ENCODE measurements at places on chromosomes 11 and 22.

- no peak for DNase-seq
These were observed 28.3 kb upstream of the UPB1 start for GRCh38 chr22:24466716-24467328.

DNA sequence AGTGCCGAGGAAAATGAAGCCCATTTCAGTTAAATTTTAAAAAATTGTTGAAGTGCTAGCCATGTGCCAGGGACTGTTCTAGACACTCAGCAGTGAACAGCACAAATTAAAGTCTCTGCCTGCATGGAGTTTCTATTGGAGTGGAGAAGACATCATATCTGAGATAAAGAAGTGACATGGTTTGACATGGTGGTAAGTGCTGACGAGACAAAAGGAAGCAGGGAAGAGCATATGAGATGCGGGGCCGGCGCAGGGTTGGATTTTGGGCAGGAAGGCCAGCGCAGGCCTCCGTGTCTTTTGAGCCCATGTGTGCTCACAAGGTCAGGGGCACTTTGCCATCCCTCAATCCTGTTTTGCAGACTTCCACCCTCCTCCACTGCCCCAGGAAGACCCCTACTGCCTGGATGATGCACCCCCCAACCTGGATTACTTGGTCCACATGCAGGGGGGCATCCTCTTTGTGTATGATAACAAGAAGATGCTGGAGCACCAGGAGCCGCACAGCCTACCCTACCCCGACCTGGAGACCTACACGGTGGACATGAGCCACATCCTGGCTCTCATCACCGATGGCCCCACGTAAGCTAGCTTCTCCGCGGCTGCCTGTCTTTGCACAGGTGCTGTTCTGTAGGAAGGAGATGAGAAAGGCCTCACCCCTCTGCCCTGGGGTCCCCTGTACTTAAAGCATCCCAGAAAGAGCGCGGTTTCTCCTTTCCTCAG is 29.6 kb downstream of the AMPD3 start:
- DNase-seq, result no peak

- no peak for DNase-seq
These were observed 19.3 kb upstream of the SHISAL1 start for GRCh38 chr22:44331881-44332714.

DNA sequence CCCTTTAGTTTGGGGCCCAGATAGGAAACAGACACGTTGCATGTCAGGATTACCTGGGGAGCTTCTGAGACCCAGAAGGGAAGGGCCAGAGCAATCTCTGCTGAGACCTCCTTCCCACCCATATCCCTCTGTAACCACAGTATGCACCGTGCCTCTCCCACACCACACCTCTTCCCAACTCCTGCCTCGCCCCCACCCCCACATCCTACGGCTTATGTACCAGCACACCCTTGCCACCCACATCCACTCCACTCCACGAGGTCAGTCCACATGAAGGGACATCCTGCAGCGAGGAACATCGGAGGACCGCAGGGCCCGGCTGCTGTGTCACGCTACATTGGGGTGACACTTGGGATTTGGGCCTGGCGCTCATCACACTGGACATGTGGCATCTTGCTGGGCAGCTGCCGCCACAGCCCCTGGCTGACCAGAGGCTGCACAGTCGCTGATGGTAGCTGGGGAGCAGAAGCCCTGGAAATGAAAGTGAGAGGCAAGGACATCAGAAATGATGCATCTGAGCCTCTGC is 118.3 kb upstream of the LMO1 start:
- DNase-seq, result no peak

GRCh38 chr11:35163702-35164496 is 24.9 kb downstream of the CD44 start:
- DNase-seq, result no peak

GRCh38 chr11:100208207-100208606 is 478.9 kb upstream of the ARHGAP42 start:
- no peak for DNase-seq

- DNase-seq, result no peak
These were observed 33.8 kb downstream of the TXN2 start for GRCh38 chr22:36447632-36448031.

GRCh38 chr22:19756288-19757128 is 4.1 kb upstream of the TBX1 start:
- peak; percentile 42 for DNase-seq

- no peak for DNase-seq
These were observed 5.4 kb upstream of the HDHD5 start for GRCh38 chr22:17164392-17165024.

DNA sequence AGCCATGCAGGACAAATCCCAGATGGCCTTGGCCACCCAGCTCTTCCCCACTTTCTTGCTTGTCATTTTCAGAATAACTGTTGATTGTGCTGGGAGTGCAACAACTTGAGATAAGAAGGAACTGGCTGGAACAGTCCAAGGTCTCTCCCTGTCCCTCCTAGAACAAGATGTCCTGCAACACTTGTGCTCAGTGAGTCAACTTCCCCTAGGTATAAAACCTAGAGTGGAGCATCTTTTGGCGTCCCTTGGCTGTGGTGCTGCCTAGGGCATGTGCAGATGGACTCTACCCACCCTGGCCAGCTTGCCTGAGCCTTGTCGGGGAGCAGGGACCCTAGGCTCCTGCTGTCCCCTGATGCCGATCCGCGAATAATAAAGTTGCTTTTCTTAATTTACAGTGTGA is 86.0 kb upstream of the SLC22A12 start:
- no peak for DNase-seq

DNA sequence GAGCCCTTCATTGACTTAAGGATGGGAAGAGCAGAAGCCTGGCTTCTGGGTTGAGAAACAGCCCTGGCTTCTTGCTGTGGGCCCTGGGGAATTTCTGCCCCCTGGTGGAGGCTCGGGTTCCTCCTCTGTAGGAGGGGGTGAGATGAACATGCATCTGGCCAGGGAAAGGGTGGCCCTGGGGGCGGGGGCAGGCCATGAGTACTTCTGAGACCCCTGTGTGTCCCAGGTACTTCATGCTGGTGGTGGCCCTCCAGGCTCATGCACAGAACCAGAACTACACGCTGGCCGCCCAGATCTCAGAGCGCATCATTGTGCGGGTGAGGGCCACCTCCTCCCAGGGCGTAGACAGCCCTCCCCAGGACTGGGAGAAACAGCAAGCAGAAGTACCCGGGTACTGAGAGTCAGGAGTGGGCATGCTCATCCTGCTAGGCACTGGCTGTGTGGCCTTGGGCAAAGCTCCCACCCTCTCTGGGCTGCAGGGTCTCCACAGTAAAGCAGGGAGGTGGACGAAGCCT is 15.8 kb downstream of the TMEM258 start:
- DNase-seq, result peak; percentile 21

GRCh38 chr22:49295465-49295743 is 532.3 kb downstream of the BRD1 start:
- DNase-seq, result no peak

GRCh38 chr11:111157571-111157970 is 88.0 kb upstream of the POU2AF2 start:
- DNase-seq, result no peak

DNA sequence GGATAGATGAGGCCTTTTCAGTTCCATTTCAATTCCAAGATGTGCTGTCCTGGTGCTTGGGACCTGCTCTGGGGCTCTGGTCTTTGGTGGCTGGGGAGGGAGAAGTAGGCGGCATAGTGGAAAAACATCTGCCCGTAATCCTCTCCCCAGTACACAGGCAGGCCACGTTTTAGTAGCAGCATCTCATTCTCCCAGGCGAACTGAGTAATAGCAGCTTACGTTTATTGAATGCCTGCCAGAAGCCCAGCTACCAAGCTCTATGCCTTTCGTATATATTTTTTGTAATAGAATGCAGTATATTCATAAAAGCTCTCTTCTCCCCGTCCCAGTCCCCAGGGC is 11.4 kb downstream of the ACO2 start:
- DNase-seq, result no peak

GRCh38 chr11:12973528-12974181 is 35.5 kb upstream of the RASSF10 start:
- no peak for DNase-seq

- no peak for DNase-seq
These were observed 105.0 kb downstream of the DBX1 start for GRCh38 chr11:20055312-20055711.

DNA sequence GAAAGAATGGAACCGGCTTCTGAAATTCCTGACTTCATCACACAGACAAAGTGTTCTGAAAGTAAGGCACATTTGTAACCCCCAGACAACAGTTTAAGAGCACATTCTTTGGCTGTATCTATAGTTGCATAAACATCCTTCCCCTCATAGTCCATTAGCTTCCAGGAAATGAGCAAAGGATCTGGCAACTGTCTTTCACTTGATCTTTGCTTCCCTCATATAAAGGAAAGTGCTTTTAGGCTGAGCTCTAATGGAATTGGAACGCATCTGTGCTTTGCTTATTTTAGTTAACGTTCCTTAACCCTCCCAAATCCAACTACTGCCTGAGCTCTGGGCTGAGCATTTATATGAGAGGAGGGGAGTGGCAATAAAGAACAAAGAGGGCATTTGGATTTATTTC is 76.9 kb upstream of the API5 start:
- DNase-seq, result no peak

- DNase-seq, result no peak
These were observed 326.7 kb upstream of the NCAM1 start for GRCh38 chr11:112634551-112634950.

GRCh38 chr11:67273260-67273990 is 7.2 kb downstream of the GRK2 start:
- no peak for DNase-seq

DNA sequence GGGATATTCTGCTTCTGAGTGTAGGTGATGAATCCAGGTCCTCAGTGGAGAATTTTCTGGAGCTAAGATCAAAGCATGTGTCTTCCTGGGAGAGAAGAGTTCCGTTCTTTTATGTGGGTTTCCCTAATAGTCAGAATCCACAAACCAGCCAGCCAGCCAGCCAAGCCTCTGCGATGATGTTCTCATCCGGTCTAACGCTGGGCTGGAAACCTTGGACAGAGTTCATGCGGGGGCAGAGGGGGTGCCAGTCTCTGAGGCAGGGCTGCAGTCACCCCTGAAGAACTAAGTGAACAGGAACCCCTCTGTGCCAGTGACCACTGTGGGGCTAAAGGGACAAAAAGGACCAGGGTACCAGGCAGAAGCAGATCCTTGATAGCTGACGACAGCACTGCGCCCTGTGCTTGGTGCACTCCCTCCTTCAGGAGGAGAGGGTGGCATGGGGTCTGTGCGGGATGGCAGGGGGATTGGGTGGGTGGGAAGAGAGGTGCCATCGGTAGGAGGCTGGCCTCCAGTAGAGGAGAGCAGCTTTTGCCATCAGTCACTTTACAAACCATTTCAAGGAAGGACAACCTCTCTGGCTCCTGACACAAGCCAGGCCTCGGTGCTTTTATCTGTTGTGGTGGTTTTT is 27.1 kb downstream of the ADAMTS15 start:
- DNase-seq, result no peak

GRCh38 chr11:119580081-119580480 is 148.9 kb downstream of the NECTIN1 start:
- DNase-seq, result no peak

DNA sequence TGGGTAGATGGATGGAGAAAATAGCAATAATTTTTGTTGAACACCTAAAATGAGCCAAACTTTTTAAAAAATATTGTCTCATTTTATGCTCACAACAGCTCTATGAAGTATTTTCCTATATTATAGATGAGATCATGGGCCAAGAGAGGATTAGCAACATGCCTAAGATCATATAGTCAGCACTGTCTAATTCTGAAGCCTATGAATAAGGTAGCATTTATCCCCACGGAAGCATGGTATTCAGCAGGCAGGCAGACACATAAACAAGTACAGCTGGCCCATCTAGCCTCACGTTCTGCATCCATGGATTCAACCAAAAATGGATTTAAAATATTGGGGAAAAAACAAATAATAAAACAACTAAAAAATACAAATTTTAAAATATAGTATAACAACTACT is 21.9 kb upstream of the RAB30 start:
- no peak for DNase-seq

DNA sequence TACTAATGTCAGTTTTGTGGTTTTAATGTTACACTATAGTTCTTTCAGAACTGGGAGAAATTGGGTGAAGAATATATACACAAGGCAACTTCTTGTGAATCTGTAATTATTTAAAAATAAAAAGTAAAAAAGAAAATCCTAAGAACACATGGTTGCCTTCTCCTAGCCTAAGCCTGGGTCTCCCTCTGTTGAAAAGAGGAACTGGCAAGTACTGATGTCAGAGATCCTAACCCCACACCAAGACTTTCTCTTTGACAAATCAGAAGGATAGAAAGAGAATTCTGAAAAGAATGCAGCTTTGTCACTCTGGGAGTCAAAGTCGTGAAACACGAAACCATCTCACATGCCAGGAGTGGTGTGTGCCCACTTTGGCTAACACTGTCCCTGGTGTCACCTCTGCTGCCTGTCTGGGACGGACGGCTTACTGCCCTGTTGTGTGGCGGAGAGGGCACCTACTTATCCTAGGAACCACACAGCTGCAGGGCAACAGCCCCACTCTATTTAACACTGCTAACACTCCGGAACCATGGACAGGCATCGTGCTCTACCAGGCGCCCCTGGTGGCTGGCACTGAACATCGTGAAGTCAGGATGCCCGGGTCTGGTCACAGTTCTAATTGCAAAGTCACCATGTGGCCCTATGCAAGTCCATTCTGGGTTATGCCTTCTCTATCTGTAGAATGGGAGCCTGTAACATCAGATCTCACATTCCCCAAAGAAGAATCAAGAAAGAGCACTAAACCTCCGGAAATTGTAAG is 108.7 kb upstream of the CD82 start:
- no peak for DNase-seq

- DNase-seq, result no peak
These were observed 12.9 kb upstream of the LRRC32 start for GRCh38 chr11:76683161-76684095.

DNA sequence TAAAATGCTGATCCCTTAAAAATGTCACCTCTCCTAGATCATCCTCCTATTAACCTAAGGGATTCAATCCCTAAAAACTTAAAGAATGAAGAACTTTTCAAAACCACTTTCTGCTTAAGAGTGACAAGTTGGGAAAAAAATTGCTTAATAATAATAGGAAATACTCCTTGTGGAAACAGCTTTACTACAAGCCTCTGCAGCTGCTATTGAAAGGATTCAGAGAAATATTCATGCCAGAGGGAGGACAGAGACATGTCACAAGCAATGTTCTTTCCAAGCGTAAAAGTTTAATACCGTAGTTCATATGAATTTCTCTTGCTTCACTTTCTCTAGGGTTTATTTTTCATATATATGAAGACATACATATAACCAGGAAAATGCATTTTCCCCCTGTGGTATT is 98.2 kb downstream of the ARHGAP20 start:
- no peak for DNase-seq

GRCh38 chr11:47111318-47111804 is 65.3 kb downstream of the ARFGAP2 start:
- DNase-seq, result no peak

Measured in stimulated activated CD8-positive, alpha-beta memory T cell treated with anti-CD3 and anti-CD28 coated beads, Interleukin-15, amount 100 ng/mL, for 1 hour (primary cell).